ENCODE measurements at places on chromosomes 7 and 10.

- no peak for DNase-seq
Measured at GRCh38 chr7:83475420-83475819, 173.5 kb downstream of the SEMA3E start.

GRCh38 chr7:145082366-145083161, 246.7 kb upstream of the TPK1 start:
- DNase-seq, result no peak

DNA sequence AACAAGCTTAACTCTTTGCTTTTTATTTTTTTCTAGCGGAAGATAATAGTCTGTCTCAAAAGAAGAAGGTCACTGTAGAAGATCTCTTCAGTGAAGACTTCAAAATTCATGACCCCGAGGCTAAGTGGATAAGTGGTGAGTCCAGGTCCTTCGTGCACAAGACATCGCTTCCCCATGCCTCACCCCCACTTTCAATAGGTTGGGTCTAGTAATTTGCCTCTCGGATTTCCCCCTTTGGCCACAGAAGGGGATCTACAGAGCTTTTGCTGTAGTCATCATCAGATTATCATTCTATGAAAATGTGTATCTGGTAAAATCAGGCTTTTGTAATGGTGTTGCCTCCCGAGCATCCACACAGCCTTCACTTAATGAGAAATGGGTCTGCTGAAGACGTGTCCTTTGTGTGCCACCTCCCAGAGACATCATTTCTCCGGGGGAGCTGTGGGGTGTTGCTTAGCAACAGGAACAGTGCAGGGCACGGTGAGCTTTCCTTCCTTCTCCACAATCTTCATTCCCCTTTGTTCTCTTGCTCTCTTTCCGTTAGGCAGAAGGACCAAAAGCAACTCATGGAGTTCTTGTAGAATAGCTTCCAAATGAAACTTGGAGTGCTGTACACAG, 422.8 kb downstream of the DPP6 start:
- no peak for DNase-seq

DNA sequence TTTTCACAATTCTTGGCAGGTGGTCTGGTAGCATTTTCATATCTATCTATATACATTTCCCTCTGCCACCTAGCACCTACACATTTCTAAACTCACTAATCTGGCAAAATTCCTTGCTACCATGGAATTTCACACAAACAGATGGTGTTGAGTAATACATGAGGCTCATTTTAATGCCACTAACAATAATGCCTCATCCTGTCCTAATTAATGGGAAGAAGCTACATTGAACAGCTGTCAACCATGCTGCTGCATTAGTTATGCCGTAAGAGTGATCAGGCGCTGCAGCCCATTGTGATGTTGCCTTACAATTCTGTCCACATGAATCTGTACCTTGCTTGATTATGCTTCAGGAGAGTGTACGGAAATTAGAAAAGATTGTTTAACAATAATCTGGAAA, 23.2 kb downstream of the COL1A2 start:
- DNase-seq, result no peak

- no peak for DNase-seq
Measured at GRCh38 chr10:27794157-27794556, 48.5 kb upstream of the MKX start.

DNA sequence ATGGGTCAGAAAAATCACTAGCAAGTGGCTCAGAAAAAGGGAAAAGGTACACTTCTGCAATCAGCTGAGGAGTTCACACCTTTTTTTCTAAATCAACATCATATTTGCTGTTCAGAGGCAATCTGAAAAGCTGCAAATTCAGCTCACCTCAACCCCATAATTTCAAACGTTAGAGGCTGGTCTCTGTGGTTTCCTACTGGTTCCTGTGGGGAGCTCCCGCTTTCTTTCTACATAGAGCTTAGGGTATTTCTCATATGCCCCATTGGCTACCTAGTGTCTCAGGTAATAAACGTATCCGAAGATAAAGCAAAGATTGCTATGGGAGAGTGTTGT, 5.2 kb upstream of the ZNF22 start:
- DNase-seq, result no peak

GRCh38 chr10:127392351-127393235, 156.5 kb upstream of the NPS start:
- no peak for DNase-seq

DNA sequence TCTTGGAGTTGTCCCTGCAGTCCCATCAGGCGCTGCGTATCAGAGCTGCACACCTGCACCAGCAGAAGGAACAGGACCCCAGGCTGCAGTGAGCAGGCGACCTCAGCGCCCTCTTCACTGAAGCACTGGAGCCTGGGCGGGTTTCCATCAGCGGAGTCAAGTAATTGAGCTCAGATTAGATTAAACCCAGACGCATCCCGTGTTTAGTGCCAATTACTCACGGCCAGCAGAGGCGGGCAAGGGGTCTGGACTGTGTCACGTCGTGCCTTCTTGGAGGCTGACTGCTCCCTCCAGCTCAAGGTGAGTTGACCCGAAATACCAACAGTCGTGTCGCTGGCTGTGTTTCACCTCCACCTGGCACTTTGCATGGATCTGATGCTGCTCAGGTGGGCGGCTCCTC, 123.6 kb downstream of the CXCL12 start:
- no peak for DNase-seq

- DNase-seq, result no peak
Measured at GRCh38 chr7:25515633-25516275, 287.5 kb upstream of the NPVF start.

DNA sequence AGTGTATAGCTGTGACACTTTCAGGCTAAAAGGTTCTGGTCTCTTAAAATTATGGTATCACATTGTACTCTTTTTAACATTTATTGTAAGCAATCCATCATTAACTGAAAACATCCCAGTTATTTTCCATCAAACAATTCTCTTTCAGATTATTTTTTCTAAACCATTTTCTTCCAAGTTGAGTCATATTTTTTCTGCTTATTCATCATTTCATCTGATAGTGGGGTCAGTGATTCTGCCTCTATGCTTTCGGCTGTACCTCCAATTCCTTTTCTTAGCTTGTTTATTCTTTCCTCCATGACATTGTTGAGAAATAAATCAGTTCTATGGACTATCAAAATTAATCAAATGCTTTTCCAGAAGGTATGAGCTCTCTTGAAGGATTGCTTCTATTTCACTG, 609 bp upstream of the PNLIP start:
- no peak for DNase-seq

DNA sequence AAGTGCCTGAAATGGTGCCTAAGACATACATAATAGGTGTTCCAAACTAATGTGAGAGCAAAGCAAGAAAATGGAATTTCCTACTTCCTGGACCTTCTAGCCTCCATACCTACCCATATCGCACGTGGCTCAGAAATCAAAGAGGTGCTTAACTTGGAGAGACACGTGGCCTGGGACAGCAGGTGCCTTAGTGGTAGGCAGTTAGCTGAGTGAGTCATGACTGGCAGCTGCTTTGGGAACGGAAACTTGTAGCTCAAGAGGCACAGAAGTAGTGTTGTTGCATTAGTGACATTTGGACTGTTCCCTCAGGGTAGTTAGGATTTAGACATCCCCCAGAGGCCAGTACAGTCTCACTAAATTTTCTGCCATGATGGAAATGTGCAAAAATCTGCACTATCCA, 12.0 kb upstream of the BMPER start:
- DNase-seq, result no peak

- DNase-seq, result peak; percentile 14
Measured at GRCh38 chr10:78173360-78174015, 139.8 kb downstream of the RPS24 start.
